Fibroblast of gingiva (primary cell): ENCODE measurements at places on chromosomes 2 and 18.

GRCh38 chr18:7978834-7979233 lies 411.7 kb downstream of the PTPRM start:
- no peak for DNase-seq

DNA sequence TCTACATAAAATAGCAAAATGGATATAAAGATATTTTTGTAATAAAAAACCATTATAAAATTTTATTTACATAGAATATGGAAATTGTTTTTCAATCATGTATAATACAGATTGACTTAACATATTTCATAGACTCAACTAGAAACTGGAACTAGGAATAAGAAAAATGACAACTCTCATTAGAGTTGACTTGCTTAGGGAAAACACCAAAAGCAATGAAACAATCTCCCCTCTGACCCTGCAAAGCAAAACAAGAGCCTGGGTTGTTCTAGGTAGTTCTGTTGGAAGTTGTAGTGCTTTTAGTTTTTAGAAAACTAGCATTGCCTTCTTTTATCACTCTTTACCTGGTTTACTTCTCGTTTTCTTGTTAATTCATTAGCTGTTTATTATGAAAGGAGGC lies 32.2 kb upstream of the MTIF2 start:
- no peak for DNase-seq

DNA sequence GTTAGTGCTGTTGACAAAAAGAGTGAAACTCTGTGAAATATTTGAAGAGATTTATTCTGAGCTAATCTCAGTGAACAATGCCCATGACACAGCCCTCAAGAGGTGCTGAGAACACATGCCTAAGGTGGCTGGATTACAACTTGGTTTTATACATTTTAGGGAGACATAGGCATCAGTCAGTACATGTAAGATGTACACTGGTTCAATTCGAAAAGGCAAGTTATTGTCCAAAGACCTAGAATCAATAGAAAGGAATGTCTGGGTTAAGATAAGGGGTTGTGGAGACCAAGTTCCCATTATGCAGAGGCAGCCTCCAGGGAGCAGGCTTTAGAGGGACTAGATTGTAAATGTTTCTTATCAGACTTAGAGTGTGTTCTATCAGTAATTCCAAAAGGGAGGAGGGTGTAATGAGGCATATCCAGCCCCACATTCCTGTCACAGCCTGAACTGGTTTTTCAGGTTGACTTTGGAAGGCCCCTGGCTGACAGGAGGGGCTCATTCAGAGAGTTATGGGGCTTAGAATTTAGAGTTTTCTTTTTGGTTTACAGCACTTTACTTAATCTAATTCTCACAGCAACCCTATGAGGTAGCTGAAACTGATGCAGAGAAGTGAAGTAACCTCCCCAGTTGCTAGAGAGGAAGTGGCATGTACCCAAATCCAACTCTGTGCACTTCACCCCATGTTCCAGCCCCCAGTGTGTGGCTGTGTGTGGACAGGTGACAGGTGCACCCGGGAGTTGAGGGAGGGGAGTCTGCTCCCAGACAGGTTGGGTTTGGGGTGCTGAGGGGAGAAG lies 28.3 kb upstream of the ASAP2 start:
- no peak for DNase-seq

DNA sequence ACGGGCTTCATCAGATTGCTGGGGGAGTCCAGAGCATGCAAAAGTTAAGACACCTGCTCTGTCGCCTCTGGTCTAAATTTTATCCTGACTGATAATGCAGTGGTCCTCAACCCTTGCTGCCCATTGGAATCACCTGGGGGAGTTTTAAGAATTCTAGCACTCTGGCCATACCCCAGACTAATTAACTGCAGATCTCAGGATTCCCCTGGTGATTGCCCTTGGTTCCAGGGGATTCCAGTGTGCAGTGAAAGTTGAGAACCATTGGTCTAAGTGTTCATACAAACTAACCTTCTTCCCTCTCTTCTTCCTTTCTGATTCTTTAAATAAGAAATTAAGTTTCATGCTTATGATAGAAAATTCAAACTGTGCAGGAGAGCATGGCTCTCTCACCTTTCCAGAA lies 105.7 kb upstream of the MGAT5 start:
- DNase-seq: no peak

DNA sequence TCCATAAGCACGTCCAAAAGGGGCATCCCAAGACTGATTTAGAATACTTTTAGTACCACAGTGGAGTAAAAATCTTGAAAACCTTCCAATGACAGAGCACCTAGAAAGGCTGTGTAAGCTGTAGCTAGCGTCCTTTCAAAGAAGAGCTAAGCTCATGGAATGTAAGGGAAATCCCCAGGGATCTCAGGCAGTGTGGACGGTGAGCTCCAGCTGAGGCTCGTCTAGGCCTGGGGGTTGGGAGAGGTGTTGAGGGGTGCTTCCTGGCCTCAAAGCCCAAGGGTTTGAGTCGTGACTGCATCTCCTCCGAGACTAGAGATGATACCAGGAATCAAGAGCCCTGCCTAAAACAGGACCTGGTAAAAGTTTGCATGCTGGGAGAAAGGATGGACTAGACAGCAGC lies 7.6 kb downstream of the CTIF start:
- DNase-seq: no peak

DNA sequence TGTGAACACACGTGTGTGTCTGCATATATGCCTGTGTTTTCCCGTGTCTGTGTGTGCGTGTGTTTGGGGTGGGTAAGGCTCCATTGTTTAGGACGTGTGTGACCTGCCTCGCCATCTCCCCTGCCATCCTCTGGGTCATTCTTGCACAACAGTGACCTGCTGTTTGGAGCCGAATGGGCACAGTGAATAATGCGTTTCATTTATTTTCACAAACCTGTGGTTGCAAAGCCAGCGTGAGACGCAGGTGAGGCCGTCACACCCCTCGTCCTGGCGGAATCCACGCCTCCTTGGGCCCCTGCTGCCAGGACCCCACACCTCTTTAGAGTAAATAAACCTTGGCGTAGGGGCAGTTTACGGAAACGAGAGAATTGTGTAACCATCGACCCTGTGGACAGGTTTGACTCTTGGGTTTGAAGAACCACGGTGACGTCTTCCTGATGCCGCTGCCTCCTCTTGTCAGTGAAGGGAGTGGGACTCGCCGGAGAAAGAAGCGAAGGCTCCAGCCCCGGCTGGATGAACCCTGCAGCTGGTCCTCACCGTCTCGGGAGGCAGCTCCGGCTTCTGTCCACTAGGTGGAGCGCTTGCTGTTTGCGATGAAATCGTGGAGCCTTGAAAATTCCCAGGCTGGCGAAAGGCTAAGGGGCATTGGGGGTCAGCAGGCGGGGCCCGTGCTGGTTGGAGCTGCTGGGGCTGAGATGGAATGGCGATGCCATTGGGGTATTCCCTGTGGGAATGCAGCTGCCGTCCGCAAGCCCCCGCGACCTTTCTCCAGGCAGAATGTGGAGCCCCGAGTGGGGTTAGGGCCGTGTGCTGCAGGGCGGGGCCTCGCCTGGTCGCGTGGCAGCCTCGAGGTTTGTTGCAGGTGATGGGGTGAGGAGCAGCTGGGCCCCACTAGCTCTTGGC lies 81.1 kb downstream of the RTP5 start:
- DNase-seq: peak; percentile 52

- DNase-seq: no peak
Measured at GRCh38 chr2:156845806-156846558, 409.8 kb downstream of the GPD2 start.

GRCh38 chr2:204074456-204074855 lies 137.9 kb downstream of the ICOS start:
- DNase-seq: peak; percentile 44

- DNase-seq: no peak
Measured at GRCh38 chr2:135258193-135258592, 206.1 kb downstream of the RAB3GAP1 start.

DNA sequence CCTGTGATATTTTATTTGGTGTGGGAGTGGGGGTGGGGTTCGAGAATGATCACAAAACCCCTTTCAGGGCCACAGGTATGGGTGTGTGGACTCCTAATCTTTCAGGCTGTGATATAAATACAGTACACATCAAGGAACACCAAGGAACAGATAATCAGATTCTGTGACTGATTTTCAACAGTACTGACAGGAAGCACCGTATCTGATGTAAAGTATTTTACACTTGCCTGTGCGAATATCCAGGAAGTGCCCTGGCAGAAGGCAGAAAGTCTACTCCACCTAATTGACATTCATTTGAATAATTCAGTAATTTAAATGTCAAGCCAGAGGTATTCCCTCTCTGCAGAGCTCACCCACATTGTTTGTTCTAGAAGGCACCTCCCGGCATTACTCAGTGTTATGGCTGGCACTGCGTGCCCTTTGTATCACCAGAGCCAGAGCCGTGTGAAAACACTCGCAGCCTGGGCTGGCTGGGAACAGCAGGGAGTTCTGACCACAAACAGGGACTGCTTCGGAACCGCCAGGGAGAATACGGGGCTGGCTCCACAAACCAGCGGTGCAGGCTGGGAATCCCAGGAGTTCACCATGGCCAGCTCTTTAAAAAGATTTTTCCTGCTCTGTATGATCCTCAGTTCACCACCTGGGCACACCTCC lies 91.8 kb downstream of the ACVR1 start:
- DNase-seq: peak; percentile 26

- no peak for DNase-seq
Measured at GRCh38 chr2:202592566-202592965, 42.2 kb upstream of the FAM117B start.

- no peak for DNase-seq
Measured at GRCh38 chr18:7676253-7676873, 109.2 kb downstream of the PTPRM start.

DNA sequence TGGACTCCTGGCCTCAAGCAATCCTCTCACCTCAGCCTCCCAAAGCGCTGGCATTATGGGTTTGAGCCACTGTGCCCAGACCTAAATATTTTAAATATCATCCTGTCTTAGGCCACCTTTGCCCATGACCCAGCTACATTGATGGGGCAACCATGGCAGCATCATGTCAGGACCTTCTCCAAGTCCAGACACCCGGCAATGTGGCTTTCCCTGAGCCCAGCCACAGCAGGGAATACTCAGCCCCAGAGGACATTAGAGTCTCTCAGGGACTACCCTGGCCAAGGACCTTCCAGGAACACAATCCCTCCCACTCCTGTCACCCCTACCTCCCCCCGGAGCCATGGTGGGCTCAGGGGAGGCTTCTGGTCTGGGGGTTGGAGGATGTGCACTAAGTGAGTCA lies 72.8 kb downstream of the SMAD7 start:
- DNase-seq: no peak

- DNase-seq: no peak
Measured at GRCh38 chr18:23998820-23999219, 15.7 kb upstream of the TTC39C start.

- peak; percentile 80 for DNase-seq
Measured at GRCh38 chr2:19312949-19313348, 45.5 kb downstream of the OSR1 start.

- DNase-seq: no peak
Measured at GRCh38 chr2:86577817-86578456, 14.7 kb upstream of the CHMP3 start.

DNA sequence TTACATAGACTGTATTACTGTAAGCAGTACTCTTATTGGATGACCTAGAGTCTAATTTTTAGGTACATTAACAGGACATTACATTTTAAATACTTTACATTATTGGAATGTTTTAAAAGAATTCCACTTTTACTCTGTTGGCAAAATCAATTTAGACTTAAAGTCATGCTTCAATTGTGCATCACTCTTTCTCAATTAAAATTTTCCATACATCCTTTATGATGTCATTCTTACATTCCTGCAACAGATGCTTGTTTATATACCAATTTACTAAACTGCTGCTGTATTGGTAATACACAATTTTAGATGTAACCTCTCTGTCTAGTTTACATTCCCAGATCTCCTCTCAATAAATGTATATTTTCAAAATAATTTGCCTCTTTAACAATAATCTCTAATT lies 440.1 kb downstream of the ZEB2 start:
- DNase-seq: peak; percentile 18

- no peak for DNase-seq
Measured at GRCh38 chr2:231929961-231930592, 3.9 kb upstream of the NPPC start.

- no peak for DNase-seq
Measured at GRCh38 chr2:224524657-224525056, 60.5 kb downstream of the CUL3 start.

GRCh38 chr2:104746858-104747257 lies 107.1 kb upstream of the POU3F3 start:
- DNase-seq: no peak

DNA sequence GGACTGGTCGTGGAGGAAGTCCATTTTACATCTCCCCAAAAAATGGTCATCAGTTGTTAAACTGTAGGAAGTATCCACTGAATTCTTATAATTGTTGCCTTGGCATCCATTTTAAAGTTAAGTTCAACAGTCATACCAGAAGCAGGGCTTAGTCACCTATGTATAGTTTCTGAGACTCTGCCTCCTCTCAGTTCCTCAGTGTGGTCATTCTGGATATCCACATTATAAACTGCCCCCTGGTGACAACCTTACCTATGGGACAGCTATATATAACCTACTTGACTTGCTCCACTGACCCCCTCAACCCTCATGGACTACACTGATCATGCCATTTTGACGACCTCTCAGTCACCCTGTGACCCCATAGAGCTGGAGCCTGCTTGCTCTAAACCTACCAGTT lies 617.0 kb downstream of the LRP1B start:
- DNase-seq: no peak

DNA sequence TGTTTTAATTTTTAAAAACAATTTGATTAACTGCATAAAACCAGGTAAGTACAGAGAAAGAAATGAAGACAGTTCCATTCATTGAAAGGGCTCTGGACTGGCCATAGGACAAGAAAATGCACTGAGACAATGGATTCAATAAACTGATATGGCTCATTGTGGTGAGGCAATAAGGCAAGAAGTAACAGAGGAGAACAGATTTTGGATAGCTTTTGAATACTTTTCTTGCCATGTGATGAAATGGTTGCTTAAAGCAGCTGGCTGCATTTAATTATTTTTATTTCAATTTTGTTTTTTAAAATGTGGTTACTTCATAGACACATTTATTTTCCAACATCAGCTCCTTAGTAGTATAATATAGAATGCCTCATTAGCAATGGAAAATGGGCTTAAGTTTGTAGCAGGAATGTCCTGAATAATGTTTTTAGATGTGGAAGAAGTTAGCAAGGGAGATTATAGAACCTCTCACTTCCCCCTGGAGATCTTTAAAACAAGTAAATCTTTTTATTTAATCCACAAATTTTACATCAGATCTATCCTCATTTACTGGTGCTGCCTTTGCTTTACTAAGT lies 646.9 kb upstream of the ZEB2 start:
- DNase-seq: peak; percentile 77

DNA sequence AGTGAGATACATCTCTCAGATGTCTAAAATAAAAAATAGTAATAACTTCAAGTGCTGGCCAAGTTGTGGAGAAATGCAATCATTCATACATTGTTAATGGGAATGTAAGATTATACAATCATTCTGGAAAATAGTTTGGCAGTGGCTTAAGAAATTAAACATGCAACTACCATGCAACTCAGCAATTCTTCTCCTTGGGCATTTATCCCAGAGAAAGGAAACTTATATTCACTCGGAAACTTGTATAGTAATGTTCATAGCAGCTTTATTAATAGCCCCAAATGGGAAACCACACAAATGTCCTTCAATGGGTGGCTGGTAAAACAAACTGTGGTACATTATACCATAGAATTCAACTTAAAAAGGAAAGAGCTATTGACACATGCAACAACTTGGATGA lies 274.0 kb upstream of the SPRED2 start:
- no peak for DNase-seq

- DNase-seq: peak; percentile 29
Measured at GRCh38 chr2:149767516-149767974, 180.0 kb upstream of the MMADHC start.
